ENCODE measurements at places on chromosomes 2 and 18.

DNA sequence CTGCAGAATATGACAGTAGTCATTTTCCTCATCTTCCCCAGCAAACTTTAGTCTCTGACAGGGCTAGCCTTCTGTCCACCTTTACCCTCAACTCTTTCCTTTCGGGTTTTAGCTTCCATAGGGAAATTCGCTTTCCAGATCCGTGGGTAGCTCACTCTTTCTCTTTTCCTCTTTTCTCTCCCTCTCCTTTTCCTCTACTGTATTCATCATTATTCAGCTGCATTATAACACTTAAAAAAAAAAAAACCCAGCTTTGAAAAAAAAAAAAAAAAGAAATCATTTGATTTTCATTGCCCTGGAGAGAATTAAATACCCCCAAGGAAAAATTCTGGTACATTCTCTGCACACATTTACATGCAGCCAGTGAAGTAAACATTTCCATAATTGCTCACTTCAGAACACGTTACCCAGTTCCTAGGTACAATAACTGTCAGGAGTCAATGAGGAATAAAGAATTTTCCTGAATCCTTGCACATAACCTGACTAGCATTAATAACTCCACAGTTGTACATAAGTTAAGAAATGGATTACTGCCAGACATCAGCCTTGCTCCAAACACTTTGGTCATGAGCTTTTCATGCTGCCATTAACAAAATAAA, 63.5 kb downstream of the ZNF521 start:
- no peak for DNase-seq

DNA sequence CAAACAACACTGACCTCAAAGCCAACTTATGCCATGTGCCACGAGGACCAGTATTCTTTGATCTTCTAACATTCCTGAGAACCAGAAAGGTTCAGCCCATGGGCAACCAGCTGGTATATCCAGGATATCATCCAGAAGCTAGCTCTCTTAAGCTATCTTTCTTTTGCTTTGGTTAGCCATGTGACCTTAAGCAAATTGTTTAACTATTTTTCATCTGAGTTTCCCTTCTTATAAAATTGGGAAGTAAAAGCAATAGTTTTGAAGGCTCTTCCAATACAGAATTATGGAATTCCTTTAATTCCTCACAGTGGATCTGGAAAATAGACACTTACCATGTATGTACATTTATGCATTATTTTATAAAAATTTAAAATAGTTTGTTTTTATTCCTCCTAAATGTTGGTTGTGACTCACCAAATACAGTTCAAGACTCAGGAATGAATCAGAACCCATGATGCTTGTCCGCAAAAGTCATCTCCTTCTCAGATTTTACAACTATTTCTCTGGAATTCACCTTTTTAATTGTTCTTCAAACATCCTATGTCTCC, 435.7 kb downstream of the ZEB2 start:
- no peak for DNase-seq

- no peak for DNase-seq
Measured at GRCh38 chr2:210536973-210537650, 19.3 kb upstream of the CPS1 start.

DNA sequence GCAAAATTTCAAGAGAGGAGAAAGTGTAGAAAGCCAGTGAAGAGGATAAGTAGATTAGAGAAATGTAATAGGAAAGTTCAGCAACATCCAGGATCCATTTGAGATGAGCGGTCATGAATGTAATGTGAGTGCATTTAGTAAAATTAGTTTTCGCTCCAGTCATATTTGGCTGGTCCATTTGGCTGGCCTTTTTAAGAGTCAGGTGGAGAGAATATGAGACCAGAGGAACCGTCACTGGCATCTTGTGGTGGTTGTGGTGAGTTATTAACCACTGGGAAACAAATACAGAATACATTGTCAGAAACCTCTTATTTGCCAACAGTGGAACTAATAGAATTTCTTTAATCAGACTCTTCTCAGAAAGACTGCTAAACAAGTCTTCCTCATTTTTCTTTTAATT, 1064.3 kb upstream of the CDH2 start:
- DNase-seq = no peak

- no peak for DNase-seq
Measured at GRCh38 chr2:102111823-102112222, 30.7 kb upstream of the IL1R1 start.

DNA sequence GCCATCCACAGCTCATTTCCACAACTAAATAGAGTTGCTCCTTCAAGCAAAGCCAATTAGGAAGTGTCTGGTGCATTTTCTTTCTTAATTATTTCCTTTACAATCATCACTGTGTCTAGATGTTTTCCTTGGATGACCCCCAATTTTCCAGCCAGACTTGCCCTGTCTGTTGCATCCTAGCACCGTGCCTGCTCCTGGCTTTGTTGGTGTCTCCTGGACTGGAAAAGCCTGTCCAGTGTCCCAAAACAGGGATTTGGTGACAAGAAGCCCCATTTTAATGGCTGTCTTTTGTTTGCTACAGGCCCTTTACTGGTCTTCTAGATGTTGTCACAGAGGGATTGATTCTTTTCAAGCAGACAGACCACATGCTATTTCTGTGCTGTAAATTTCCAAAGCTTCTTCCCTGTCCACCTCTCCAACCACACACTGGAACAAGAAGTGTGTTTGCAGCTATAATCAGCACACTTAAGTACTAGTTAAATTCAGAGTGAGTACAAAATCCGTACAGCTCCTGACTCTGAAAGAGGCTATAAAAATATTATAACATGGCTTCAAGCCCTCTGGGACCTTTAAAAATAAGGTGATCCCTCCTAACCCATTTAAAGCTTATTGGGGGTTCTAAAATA, 38.4 kb downstream of the RNF144A start:
- no peak for DNase-seq

- DNase-seq = no peak
Measured at GRCh38 chr2:168439536-168439935, 16.5 kb upstream of the CERS6 start.

DNA sequence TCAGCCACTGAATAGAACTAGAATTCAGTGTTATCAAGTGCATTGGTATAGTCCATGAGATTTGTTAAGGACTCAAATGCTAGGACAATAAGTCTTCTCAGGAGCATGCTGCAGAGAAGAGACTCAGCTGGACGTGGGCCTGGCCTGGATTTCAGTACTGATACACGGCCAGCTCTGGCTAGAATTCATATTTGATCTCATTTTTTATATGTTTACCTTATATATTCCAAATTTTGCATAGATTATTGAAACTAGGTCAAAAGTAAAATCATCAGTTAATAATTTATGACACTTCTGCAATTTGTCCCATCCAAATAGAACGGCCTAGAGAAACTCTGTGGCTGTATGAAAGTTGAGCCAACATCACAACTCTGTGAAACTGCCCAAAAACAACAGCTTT, 262.0 kb downstream of the DLGAP1 start:
- DNase-seq = no peak

DNA sequence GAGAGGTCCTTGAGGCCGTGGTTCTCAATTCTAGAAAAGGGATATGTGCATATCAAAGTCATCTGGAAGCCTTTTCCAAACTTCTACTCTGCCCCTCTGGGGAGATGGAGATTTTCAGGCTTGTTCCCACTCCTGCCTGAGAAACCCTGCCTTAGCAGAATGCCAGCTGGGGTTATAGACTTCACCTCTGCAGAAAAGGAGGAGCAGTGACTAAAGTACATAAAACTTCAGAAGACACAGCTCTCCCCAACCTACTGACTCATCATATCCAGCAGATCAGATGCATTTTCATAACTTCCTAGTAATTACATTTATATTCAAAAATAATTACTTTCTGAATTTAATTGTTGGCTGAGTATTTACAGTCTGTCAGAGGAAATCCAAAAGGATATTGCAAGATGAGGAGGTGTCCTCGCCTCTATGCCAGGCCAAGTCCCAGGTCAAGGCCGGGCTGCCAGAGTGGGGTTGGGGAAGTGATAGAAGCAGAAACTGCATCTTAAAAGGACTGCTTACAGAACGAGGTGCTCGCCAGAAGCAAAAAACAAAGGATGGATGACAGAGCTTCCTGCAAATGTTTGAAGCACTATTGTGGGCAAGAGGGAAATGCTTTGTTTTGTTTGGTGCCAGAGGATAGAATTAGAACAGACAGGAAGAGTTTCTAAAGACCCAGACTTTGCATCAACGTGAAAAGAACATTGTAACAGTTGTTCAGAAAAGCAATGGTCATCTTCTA, 75.6 kb upstream of the APCDD1 start:
- no peak for DNase-seq

DNA sequence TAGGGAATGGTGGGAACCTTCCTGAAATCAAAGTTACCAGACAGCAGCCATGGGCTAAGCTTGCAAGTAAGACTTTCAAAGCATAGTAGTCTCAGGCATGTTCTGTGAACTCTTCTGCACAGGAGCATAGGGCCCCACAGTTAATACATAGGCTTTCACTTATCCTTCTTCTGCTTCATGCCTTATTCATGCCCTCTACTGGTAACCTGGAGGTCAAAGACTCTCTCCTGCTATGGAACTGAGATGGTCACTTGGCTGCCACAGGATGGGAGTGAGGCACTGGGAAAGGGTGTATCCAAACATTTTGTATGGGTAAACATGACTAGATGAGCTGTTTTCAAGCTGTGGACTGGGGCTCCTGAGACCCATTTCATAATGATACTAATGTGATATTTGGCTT, 49.1 kb upstream of the ZNF638 start:
- no peak for DNase-seq

DNA sequence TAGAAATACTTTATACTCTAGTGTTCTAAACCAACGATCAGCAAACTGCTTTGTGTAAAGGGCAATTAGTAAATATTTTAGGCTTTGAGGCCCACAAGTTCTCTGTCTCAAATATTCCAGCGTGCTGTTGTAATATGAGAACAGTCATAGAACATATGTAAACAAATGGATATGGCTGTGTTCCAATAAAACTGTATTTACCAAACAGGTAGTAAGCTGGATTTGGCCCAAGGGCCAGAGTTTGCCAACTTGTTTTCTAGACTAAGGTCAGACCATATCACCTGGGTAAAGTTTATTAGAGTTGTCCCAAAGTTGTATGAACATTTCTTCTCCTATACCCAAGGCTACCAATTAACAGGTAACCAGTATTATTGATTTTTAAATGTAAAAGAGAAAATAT, 303.2 kb upstream of the MC4R start:
- no peak for DNase-seq

DNA sequence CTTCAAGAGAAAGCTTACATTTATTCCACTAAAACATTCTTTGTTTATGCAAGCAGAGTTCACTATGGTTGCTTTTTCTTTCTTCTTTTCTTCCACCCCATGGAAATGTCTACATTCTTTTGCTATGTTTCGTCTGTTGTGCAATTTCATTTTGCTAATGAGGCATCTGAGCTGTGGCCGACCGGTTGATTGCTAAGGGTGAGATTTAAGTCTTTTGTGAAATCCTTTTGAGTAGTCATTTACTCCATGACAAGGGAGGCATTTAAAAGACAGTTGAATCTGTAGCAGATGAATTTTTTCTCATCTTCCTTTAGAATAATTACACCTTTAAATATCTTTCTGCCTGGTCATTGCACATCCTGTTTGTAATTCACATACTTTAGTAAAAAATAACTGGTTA, 324.1 kb upstream of the THUMPD2 start:
- no peak for DNase-seq

DNA sequence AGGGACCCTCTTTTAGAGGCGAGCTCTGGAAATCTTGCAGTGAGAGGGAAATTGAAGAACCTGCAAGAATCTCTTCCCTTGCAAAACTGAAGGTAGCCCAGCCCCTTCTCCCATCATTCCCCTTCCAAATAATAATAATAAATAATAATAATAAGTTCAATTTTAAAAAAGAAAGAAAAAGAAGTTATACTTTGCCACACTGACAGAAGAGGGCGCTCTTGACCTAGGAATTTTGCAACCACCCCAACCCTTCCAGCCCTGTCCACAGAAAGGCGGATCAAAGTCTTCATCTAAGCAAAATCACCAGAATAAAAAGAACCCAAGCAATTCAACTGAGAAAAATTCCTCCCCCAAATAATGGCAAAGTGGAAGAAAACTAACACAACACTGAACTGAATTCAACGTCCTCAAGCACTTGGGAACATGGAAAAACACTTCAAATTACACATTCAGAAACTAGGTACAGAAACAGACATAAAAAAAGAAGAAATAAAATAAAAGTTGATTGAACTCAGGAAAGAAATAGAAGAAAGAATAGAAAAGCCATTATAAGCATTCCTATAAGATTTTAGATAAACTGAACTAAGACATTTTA, 98.9 kb upstream of the GLS start:
- DNase-seq = peak; percentile 70

DNA sequence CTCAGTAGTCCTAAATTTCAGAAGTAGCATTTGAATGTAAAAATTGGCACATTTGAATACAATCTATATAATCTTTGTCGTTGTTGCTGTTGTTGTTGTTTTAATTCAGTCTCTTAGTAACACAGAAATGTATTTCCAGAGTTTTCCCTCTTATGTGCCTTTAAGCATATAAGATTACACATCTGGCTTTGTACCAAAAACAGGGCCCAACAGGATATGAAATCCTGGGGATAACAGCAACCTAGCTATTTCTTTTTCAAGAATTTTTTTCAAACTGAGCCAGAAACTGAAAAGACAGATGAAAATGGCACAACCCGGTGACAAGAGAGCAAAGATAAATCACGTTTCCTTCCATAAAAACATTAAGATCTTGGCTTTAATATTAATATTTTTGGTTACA, 906.7 kb downstream of the NRXN1 start:
- DNase-seq = no peak

GRCh38 chr2:227774011-227774624, 28.4 kb downstream of the SCYGR8 start:
- peak; percentile 51 for DNase-seq

- no peak for DNase-seq
Measured at GRCh38 chr2:236974752-236975151, 110.9 kb upstream of the COPS8 start.

GRCh38 chr2:27891673-27892105, 1.2 kb downstream of the BABAM2 start:
- DNase-seq = no peak

DNA sequence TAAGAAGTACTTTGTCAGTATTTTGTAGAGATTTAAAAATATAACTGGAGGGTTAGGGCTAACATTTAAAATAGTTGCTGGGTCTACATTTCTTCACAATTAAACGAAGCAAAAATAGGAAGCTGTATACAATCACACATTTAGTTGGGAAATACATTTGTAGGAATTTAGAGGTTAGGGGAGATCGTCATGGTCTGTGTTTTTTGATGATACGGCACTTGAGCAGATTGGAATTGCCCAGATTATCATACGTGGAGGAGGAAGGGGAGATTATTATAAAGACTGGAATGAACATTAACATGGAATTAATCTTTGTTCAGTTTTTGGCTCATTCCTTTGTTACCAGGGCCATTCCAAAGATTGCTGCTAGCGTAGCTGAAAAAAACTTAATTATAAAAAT, 84.6 kb downstream of the MTA3 start:
- DNase-seq = no peak

GRCh38 chr2:229169751-229170150, 101.3 kb downstream of the PID1 start:
- no peak for DNase-seq

DNA sequence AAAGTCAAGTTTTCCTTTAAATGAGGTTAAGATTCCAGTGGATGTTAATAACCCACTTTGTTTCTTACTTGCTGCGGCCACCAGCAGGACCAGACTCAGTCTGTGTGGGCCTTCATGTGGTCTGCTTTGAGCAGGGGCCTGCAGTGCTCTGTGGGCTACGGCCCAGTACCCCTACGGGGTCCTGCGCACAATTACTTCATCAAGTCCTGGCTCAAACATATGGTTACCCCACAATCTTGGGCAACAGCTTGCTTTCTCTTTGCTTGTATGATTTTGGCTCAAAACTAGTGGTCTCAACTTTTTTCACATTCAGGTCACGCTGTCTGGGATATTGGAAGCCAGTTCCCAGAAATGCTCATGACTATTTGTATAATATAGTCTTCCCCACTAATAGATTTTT, 64.2 kb downstream of the PTPN2 start:
- no peak for DNase-seq

GRCh38 chr18:31261792-31262582, 56.0 kb upstream of the DSG1 start:
- no peak for DNase-seq

All from GM13976 (cell line).